G401 (cell line): ENCODE measurements at places on chromosomes 6 and 20.
A peak's percentile ranks its signal among the peaks of the same experiment; 100 is the strongest.

DNA sequence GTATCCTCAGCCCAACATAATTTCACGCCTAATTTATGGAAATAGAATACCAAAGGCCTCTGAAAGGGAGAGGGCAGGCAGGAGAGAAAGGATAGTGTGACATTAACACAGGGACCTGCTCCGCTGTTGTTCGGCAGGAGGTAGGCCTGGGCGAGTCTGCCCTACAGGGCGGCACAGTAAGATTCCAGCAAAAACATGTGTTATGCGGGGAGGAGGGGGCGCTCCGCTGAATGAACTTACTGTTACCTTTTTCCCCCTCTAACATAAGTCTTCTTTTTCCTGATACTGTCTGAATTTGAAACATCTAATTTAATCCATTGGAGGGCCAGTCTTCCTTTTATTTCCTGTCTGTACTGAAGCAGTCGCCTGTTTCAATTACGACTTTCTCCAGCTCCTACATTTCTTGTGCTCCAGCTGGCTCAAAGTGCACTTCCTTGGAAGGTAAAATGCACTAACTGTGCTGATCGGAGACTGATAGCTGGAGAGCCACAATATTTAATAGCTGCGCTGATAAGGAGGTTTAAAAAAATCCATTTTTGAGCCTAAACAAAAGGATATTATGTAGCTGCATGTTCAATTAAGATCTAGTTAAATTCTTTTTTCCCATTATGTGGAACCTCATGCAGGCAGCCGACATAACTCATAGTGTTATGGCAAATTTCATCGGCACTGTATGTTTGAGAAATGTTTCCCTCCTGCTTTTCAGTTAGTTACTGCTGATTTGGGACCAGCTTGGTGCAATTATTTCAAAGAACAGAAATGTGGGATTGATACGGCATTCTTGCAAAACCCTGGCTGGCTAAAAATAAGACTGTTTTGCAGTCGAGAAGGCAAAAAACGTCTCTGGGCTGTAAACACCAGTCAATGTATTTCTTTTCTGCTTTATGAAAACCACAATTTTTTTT lies 193.0 kb downstream of the FOXC1 start:
- DNase-seq: no peak

DNA sequence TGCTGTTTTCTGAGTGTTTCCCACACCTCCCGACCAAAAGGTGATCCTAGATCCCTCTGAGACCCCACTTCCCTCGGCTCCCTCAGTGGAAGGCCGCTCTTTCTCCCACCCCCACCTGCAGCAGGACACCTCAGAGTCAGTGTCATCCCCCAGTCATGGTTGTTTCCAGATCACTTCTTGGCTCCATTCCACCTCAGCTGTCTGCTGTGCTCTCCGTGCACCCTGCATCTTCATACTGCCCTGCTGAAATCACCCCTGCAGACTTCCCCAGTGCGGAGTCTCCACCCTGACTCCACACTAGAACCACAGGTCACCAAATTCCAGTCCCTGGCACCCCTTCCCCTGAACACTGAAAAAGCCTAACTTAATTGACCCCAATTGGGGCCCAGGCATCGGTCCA lies 255.1 kb upstream of the CDYL start:
- no peak for DNase-seq

GRCh38 chr20:37560629-37561028 lies 33.0 kb upstream of the BLCAP start:
- no peak for DNase-seq

- DNase-seq: no peak
These were observed 5.7 kb upstream of the FGD2 start for GRCh38 chr6:36999751-37000125.

DNA sequence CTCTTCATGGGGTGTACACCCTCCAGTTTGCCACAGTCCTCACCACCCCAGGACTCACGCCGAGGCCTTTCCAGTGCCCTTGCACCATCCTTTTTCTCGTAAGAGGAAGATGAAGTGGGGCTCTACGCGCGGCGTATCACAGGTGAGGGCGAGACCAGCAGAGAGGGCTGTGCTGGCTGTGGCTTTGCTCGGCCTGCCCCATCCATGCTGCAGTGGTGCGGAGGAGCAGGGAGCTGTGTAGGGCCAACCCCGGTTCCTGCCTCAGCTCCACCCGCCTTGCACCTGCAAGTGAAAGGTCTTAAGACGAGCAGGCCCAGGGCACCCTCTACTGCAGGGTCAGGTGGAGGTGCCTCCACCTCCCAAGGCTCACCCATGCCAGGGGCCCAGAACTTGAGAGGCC lies 24.1 kb downstream of the RBCK1 start:
- no peak for DNase-seq

- no peak for DNase-seq
These were observed 46.0 kb upstream of the SRF start for GRCh38 chr6:43125119-43125518.

DNA sequence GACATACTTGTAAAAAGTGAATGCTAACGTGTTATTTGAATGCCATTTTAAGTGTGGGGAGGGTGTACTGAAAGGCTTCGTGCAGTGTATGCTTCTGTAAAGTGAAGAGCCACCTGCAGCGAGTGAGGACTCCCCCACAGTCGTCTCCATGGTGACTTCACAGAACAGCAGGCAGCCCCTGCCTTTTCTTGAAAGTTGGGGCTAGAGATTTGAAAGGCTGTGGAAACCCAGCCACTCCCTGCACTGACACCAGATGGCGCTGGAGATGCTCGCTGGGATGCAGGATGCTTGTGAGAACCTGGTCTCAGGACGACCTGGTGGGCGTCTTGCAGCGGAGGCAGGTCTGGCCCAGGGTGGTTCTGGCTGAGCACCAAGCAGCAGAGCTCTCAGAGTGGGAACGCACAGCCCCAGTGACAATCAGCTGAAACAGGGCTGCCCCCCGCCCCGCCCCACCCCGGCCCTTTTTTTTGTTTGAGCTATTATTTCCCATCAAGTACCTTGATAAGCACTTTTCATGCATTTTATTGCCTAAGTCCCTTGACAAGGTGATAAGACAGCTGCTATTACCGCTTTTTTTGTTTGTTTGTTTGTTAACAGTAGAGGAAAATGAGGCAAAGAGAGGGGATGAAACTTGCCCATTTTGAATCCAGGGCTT lies 150.3 kb downstream of the SYCP2 start:
- peak; percentile 80 for DNase-seq

- DNase-seq: peak; percentile 56
These were observed 16.8 kb downstream of the SIRPA start for GRCh38 chr20:1912053-1912452.

GRCh38 chr6:147081076-147081609 lies 123.1 kb upstream of the STXBP5 start:
- no peak for DNase-seq

DNA sequence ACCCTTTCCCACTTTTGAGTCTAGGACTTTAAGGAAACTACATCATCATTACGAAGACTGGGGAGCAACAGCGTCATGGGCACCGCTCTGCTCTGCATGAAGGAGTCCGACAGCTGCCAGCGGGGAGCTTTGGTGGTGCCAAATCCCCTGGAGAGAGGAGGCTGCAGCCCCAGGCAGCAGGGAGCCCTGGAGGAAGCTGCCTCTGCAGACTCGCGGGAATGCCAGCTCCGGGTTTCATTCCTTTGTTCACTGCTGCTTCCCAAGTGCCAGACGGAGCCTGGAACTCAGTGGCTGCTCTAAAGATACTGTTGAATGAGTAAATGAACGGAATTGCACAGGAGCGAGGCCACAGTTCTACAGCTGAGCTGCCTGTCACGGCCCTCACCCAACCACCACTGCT lies 196.5 kb upstream of the THBS2 start:
- no peak for DNase-seq

GRCh38 chr6:74439123-74439811 lies 743.3 kb downstream of the CD109 start:
- DNase-seq: no peak

DNA sequence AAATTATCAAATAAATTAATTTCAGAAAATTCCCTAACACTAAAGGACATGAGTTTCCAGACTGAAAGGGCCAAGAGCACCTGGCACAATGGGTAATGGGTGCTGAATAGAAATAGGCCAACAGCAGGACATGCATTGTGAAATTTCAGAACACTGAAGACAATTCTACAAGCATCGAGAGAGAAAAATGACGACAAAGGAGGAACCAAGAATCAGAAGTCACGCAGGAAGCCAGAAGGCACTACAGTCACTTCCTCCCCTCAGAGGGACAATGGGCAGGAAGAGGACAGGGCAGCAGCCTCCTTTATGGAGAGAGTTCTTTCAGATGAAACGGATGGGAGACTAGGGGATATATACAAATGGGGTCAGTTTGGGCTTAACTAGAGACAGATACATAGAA lies 29.6 kb downstream of the PCNA start:
- DNase-seq: no peak

GRCh38 chr6:119079283-119079809 lies 882 bp upstream of the FAM184A start:
- no peak for DNase-seq

GRCh38 chr6:43492673-43493072 lies 15.3 kb downstream of the TJAP1 start:
- no peak for DNase-seq

DNA sequence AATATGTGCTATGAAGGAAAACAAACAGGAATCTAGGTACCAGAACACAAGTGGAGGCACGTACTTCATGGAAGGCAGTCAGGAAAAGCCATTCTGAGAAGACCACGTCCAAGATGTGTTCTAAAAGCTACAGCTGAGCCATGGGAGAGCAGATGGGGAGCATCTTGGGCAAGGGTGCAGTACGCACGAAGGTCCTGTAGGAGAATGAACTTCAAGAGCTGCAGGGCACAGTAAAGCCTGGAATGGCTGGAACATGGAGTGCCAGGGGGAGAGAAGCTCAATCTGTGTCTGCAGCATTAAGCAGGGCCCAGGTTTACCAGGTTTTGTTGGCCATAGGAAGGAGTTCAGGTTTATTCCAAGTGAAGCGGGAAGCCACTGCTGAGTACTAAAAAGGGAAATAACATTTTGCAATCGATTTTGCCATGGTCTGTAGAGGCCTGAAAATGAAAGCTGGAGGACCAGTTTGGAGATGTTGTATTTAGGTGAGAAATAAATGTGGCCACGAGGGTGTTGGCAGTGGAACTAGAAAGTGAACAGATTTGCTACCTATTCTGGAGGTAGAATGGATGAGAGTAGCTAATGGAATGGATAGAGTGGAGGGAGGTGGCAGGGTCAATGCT lies 29.9 kb downstream of the ADTRP start:
- DNase-seq: no peak
